Thoracic aorta (tissue), 2 donors: ENCODE measurements at places on chromosomes 7 and 10. TPM values are rescaled to one million over a fixed set of nuclear protein-coding genes. Genes with fewer than 3 reads are reported as not detected.

SEC24C gene
- total RNA-seq, result 80.1 TPM

CYP51A1 gene
- 30.7 TPM for total RNA-seq

CYP2C19 gene
- not detected for total RNA-seq

DNA sequence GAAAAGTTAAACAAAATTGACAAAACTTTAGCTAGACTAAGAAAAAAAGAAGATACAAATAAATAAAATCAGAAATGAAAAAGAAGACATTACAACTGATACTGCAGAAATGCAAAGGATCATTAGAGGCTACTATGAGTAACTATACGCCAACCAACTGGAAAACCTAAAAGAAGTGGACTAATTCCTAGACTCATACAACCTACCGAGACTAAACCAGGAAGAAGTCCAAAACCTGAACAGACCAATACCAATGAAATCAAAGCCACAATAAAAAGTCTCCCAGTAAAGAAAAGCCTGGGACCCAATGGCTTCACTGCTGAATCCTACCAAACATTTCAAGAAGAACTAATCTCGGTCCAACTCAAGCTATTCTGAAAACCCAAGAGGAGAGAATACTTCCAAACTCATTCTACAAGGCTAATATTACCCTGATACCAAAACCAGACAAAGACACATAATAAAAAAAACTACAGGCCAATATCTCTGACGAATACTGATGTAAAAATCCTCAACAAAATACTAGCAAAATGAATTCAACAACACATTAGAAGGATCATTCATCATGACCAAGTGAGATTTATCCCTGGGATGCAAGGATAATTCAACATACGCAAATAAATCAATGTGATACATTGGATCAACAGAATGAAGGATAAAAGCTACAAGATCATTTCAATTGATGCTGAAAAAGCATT lies 20.3 kb downstream of the ELAPOR2 start:
- no peaks in the 10 kb centered on the region for H3K36me3 ChIP-seq
- no peaks in the 10 kb centered on the region for H3K4me1 ChIP-seq
- no peak overlapping the region for H3K27ac ChIP-seq
- DNase-seq, result no peak
- H3K4me3 ChIP-seq, result peak overlapping the region; percentile 57
- H3K27me3 ChIP-seq, result no peaks in the 10 kb centered on the region

DNA sequence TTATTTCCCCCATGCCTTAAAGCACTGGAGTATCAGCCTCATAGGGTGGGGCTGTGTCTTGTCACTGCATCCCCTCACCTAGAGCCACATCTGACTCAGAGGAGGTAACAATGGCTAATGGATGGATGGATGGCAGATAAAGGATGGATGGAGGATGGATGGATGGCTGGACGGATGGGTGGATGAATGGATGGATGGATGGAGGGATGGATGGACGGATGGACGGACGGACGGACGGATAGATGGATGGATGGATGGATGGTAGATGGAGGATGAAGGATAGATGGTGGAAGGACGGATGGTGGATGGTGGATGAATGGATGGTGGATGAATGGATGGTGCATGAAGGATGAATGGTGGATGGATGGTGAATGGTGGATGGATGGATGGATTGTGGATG lies 77.2 kb downstream of the PDGFA start:
- H3K27me3 ChIP-seq, result no peaks in the 10 kb centered on the region
- H3K27ac ChIP-seq, result no peak overlapping the region
- no peak overlapping the region for H3K4me3 ChIP-seq
- H3K36me3 ChIP-seq, result no peaks in the 10 kb centered on the region
- H3K4me1 ChIP-seq, result no peaks in the 10 kb centered on the region
- no peak for DNase-seq

DNA sequence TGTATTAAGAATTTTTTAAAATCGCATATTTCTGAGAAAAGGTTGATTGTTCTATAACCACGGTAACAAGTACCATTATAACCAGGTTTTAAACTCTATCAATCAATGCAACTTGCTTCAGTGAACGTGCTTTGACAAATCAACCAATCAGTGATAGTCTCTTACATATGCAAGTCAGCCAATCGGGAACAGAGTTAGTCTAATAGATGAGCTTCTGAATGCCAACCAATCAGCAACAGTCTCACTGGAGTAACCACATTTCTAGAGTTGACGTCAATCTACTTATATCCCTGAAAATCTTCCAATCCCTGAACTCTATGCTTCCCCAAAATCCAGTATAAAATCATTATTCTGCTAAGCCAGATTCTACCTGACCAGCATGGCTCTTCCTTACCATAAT lies 44.7 kb upstream of the TRUB1 start:
- no peak overlapping the region for H3K27ac ChIP-seq
- no peaks in the 10 kb centered on the region for H3K27me3 ChIP-seq
- H3K36me3 ChIP-seq, result no peaks in the 10 kb centered on the region

DNA sequence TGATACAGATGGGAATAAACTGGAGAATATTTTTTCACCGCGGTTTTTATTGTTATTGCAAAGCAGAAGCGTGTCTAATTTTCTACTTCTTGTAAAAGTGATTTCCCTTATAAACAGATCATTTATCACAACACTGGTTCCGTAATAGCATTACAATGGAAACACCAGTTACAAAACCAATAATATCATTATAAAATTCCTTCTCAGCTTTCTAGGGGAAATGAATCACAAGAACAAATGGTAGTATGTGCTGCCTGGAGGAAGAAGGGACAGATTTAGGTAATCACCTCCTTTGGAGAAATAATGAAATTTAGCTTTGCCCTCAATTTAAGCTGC lies 2.4 kb upstream of the CCDC6 start:
- H3K4me1 ChIP-seq, result no peaks in the 10 kb centered on the region
- DNase-seq, result no peak
- no peaks in the 10 kb centered on the region for H3K27me3 ChIP-seq
- H3K4me3 ChIP-seq, result peak overlapping the region; percentile 95

GRCh38 chr7:29127527-29127926 lies 18.8 kb downstream of the CPVL start:
- no peaks in the 10 kb centered on the region for H3K36me3 ChIP-seq
- H3K4me1 ChIP-seq, result no peaks in the 10 kb centered on the region

DNA sequence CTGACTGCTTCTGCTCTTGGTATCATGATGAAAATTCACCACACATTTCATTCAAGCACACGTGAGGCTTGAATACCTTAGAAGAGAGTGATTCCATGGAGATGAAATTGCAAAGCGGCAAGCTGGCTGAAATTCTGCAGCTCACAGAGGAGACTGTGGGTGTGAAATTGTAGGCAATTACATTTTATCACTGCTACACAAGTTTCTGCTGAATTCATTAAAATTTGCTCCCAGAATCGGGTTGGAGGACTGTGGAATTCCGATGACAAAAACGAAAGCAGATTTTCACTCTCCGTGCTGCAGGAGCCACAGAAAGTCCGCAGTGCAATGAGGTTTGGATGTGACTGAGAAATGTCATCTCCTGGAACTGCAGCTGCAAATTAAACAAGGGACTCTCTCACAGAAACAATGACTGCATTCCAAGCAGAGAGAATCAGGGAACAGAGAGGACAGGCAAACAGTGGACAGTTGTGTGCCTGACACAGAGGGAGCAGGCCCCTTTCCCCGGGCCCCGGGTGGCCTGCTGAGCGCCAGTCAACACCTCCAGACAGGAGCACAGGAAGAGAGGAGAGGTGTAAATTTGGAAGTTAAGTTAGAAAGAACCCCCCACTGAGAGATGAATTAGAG lies 109.1 kb downstream of the C10orf90 start:
- H3K4me3 ChIP-seq, result peak overlapping the region; percentile 35
- no peaks in the 10 kb centered on the region for H3K27me3 ChIP-seq
- H3K27ac ChIP-seq, result no peak overlapping the region
- DNase-seq, result no peak
- H3K36me3 ChIP-seq, result no peaks in the 10 kb centered on the region

DNA sequence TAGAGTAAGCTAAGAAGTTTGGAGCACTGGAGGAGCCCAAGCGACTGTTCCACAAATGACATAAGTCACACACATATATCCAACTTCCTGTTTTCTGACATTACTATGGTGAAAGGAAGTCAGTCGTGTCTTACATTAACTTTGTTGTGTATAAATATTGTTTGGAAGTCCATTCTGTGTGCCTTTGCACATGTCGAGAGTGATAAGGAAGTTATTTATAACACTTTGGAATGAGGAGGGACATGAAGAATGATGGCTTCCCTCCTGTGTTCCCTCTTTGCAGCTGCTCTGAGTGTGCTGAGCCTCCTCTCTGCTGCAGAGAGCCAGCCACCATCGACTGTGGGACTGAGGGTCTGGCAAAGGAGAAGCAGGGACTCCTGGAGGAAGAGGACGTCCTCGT lies 40.4 kb upstream of the MGMT start:
- no peaks in the 10 kb centered on the region for H3K27me3 ChIP-seq
- DNase-seq, result no peak
- no peak overlapping the region for H3K27ac ChIP-seq
- no peaks in the 10 kb centered on the region for H3K4me1 ChIP-seq
- H3K36me3 ChIP-seq, result no peaks in the 10 kb centered on the region

GRCh38 chr10:103757531-103758293 lies 97.7 kb downstream of the SH3PXD2A start:
- no peak for DNase-seq
- H3K36me3 ChIP-seq, result no peaks in the 10 kb centered on the region
- no peak overlapping the region for H3K4me3 ChIP-seq

DNA sequence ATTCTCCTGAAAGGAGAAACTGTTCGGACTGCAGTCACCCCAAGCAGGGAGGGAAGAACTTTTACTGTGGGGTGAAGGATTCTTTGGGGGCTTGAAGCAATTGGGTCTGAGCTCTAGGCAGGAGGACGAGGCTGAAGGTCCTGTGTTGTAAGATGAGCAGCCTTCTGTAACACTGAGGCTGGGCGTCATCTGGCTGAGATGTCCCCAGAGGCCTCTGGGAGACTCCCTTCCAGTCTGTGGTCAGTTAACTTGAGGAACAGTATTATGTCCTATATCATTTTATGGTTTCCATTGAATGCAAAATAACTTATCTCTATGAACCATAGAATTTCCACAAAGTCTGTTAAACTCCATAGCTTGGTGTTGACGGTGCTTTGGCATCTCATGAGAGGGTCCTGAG lies 26.3 kb downstream of the FIGNL1 start:
- H3K4me1 ChIP-seq, result no peaks in the 10 kb centered on the region
- no peak overlapping the region for H3K4me3 ChIP-seq
- no peak for DNase-seq

DNA sequence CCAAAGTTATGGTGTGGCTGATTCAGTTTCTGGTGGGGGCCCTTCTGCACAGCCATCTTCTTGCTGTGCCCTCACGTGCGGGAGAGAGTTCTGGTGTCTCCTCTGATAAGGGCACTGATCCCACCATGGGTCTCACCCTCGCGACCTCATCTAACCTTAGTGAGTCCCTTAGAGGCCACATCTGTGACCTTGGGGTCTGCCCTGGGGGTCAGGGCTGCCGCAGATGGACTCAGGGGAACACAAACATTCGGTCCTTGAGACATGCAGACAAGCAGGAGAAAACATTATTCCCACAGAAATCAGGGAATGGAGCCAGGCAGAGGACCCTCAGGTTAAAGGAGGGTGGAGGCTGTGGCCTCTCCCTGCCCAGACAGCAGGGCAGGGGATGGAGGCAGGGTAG lies 177.9 kb downstream of the DNAJB6 start:
- H3K36me3 ChIP-seq, result no peaks in the 10 kb centered on the region
- H3K27ac ChIP-seq, result no peak overlapping the region
- no peak overlapping the region for H3K4me3 ChIP-seq
- H3K27me3 ChIP-seq, result no peaks in the 10 kb centered on the region
- DNase-seq, result no peak
- H3K4me1 ChIP-seq, result no peaks in the 10 kb centered on the region
